RWPE1 (cell line): ENCODE measurements at places on chromosomes 7 and 10.

- DNase-seq, result peak; percentile 40
These were observed 53.7 kb upstream of the MTPN start for GRCh38 chr7:136030867-136031318.

DNA sequence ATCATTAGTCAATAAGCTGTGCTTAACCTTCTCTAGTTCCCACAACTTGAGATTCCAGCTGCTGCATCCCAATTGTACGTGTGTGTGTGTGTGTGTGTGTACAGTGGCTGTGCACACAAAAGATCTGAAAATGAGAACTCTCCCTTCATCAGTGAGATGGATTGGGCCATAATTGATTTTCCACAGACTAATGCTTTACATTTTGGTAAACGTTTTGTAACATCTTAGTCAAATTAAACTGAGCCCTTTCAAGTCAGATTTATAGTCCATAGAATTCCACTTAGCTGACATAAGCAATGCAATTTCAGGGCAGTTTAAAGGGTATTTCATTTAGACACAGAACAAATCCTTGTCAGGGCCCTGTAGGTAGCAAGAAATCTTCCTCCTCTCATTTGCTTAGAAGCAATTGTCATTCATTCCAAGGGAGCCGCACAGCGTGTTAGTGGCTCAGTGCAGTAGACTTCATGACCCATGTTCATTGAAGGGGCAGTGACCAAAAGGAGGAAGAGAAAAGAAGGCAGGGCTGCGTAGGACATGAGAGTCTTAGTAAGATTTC is 1123.5 kb upstream of the AUTS2 start:
- no peak for DNase-seq

- no peak for DNase-seq
These were observed 67.3 kb downstream of the PTN start for GRCh38 chr7:137276189-137276588.

GRCh38 chr7:101598422-101598985 is 30.6 kb downstream of the MYL10 start:
- DNase-seq, result no peak

DNA sequence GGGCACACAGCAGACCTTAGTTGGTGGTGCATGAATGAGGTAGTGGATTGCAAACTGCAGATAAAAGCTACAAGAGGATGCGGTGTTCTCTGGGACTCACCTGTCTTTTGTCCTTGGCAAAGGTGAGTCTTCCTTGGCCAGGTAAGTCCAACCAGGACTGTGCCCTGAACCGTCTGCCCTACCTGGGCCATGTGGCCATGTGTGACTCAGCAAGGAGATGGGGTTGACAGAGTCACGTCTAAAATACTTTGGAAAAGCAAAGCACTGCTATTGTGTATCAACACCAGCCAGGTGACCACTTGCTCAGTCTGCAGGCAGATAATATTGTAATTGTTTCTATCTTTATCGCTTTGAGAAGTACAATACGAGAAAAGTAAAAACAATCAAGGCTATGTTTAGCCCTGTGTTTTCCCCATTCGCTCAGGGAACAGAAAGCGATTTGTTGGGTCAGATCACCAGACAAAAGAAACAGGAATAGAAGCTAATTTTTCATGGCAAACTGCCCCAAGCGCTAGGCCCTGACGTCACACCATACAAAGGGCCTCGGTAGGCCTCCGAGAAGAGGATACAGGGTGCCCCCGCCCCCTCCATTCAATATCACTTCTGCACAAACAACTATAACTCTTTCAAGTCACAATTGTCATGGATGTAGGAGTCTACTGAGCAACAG is 57.3 kb downstream of the FAM53B start:
- DNase-seq, result no peak

DNA sequence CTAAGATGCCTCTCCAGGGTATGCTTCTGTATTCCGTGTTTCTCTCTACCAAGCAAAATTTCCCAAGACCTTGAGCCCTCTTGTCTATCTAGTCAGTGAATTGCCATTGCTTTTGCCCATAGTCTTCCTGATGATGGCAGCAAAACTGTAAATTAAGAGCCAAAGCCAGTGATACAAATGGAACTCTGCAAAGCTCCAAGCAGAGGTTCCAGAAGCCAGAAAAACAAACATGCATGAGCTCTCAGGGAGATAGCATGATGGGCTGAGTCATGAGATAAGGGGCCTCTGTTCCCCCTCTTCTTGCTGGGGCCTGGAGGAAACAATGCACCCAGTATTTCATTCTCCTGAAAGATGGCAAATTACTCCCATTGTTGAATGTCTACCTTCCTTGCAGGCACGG is 24.7 kb downstream of the LSMEM1 start:
- DNase-seq, result no peak

DNA sequence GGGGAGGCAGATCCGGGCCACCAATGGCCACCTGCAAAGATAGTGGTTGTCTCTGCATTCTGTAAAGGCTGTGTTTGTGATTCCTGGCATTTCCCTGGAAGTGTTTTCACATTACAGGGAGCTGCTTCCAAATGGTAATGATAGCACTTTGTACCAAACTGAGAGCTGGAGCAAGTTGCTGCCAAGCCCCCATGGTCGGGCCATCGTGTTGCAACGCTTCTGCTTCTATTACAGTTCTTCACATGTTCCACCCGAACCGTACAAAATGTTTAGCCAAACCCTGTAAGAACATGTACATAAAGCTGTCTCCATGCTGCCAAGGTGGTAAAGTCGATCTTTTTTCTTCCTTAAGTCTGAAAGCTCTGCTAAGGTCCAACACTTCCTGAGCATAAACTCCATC is 397.7 kb upstream of the NFE2L3 start:
- no peak for DNase-seq

DNA sequence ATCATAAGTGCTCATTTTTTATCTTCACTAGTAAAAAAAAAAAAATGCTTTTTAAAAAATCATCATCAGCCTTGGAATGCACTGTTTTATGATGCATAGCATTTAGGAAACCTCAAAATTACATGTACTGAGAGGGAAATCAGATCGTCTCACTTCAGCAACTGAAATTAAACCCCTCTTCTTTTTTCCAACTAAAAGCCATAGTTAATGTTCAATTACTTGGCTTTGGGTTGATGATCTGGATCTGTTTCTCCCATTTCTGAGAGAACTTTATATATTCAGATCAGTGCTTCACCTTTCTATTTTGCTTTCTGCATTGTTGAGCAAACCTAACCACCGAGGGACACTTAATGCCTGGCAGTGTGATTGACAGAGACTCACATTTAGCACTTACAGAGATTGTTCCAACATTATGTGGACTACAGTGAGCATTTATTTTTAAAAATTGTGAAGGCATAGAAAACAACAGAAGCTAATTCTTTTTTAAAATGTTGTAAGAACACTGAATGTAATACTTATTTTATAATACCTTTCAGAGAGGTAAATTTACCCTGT is 678.4 kb downstream of the PHTF2 start:
- DNase-seq, result no peak

- no peak for DNase-seq
These were observed 6.1 kb downstream of the ADCY1 start for GRCh38 chr7:45580053-45580872.

GRCh38 chr7:27464970-27465369 is 197.7 kb downstream of the HIBADH start:
- no peak for DNase-seq

DNA sequence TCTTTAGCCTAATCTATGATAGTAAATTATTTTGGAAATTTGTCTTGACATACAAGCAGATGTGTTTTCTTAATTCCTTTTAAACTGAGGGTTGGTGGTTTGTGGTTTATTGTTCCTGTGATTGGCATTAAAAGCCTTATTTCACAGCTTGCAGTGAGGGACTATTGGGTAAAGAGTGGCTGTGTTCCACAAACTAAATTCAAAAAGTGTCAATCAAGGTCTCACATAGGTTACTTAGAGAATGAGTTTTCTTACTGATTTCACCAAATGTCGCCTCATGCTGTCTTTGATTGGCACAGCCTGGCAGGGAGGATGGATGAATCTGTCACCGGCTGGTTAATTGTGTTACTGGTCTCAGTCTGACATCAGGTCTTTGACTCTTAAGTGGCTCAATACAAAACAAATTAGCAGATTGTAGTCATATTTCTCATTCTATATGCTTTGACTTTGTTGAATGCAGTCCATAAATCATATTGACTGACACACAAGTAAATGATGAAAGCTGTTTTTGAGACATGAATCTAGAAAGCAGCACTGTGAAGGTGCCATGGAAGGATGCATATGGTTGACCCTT is 66.8 kb upstream of the CYP26C1 start:
- DNase-seq, result no peak

- no peak for DNase-seq
These were observed 108.7 kb downstream of the NRBF2 start for GRCh38 chr10:63241841-63242281.

- no peak for DNase-seq
These were observed 131.6 kb upstream of the AHR start for GRCh38 chr7:17166824-17167379.
